Femur (tissue), 1 donor: ENCODE measurements at places on chromosomes 4 and X.

GRCh38 chr4:165133150-165133549 is 20.5 kb upstream of the TMEM192 start:
- DNase-seq = no peak

DNA sequence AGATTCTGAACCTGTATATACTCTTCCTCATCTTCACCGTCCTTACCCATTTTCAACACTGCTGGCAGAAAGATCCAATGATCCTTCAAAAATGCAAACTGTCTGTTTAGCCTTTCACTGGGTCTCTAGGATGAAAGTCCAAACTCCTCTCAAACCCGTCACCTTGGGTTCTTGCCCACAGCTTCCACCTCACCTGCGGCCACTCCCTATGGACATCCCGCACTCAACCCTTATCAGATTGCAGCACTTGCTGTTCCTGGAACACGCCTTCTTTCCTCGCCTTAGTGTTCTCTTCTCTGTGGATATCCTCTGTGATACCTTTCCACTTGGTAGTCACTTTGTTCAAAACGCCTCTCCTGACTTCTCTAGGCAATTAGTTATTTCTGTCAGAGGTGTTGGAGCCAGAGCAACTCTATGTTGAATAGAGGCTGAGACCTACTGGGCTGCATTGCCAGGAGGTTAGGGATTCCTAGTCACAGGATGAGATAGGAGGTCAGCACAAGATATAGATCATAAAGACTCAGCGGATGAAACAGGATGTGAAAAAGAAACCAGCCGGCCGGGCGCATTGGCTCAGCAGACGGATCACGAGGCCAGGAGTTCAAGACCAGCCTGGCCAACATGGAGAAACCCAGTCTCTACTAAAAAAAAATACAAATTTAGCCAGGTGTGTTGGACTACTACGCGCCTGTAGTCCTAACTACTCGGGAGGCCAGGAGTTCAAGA is 4.2 kb upstream of the NOCT start:
- no peak for DNase-seq

DNA sequence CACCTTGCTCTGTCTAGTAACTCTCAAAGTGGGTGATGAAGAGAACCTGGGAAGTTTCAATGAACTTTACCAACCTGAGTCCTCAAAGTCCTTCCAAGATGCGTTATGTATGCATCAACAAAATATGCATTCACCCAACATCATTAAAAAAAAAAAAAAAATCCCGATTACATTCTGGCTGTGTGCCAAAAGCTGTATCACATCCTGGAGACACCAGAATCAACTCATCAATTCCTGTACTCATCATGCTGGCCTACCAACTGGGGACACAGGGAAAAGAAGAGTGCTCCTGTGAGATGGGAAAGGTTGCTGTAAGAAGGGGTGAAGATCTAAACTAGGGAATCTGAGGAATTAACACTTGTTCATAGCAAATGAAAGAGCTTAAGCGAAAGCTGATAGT is 16.5 kb downstream of the UNC5C start:
- DNase-seq = no peak

- no peak for DNase-seq
These were observed 70.4 kb upstream of the FHL1 start for GRCh38 chrX:136076942-136077341.

DNA sequence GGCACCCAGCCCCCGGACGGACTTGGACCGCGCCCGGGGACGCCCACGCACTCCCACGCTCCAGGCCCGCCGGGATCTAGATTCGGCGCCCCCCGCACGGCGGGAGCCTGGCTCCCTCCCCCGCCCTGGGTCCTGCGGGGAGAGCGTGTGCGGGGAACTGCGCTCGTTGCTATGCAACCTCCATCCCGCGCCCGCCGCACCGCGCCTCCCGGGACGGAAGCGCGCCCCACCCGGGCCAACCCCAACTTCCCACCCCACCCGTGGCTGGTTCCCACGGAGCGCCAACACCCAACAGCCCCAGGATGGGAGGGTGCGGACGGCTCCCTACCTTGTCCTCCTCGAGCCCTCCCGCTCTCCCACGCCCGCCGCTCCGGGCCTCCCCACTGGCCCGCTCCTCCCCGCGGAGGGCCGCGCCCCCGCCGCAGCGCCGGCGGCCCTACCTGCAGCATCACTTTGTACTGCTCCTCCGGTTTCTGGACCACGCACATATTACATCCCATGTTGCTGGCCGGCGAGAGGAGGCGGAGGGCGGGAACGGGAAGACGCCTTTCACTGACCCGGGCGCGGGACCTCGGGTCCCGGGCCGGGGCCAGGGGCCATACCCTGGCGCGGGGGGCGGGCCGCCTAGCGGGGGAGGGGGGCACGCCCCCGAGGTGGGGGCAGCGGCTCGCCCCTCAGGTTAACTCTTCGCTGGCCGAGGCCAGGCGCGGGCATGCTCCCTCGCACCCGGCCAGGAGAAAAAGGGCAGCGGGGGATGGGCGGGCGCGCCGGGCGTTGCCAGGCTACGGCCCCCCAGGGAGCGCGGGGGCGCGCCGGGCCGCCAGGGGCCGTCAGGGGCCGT is at the start of gene PDZD4:
Gene PDZD4 (minus strand): TSS at position 746 of the 841 bp plus-strand sequence. CDS start 246 bp downstream, at position 500.
- DNase-seq = no peak

GRCh38 chrX:128458888-128459287 is 406.7 kb upstream of the ACTRT1 start:
- DNase-seq = no peak
